ENCODE measurements at places on chromosomes 6 and 20.
A peak's percentile ranks its signal among the peaks of the same experiment; 100 is the strongest.

DNA sequence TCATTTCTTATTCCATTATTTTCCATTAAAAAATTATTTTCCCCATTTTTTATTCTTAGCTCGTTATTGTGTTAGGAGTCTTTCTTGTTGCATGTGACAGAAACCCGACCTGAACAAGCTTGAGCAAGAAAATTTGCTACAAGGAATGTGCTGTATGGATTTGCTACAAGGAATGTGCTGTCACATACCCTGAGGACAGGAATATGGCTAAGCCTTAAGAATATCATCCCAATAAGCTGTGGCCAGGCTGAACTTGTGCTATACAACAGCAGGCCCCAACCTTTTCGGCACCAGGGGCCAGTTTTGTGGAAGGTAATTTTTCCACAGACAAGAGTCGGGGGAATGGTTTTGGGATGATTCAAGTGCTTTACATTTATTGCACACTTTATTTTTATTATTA lies 114.0 kb downstream of the TRMT11 start:
- DNase-seq, result no peak

GRCh38 chr6:44021589-44022295 lies 105.5 kb downstream of the MRPL14 start:
- DNase-seq, result no peak

DNA sequence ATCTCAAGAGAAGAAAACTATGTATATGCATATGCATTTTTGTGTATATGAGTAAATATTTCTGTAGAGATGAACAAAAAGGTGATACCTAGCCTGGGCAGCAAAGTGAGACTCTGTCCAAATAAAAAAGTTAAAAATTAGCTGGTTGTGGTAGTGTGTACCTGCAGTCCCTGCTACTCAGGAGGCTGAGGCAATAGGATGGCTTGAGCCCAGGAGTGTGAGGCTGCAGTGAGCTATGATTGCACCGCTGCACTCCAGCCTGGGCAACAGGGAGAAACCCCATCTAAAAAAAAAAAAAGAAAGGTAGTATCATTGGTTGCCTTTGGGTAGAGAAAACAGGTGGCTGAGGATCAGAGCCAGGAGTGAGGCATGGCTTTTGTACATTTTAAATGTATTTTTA lies 50.9 kb downstream of the KLHL31 start:
- no peak for DNase-seq

DNA sequence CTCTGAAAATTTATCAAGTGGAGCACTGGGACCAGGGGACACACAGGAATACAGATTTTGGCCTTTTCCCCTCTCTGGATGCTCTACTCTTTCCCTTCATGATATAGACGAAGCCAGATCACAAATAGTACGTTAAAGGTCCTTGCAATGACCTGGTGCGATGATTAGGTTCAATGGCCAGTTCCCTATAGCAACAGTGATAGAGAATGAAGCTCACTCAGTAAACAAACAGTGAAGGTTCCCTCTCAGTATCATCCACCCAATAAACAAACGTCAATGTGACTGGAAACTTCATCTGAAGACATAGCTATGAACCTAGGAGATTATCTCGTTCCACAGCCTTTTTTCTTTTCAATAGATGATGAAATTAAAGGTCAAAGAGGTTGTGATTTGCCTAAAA lies 596.2 kb downstream of the KIF16B start:
- no peak for DNase-seq

GRCh38 chr6:441126-441920 lies 49.8 kb downstream of the IRF4 start:
- no peak for DNase-seq

- DNase-seq, result no peak
These were observed 595 bp downstream of the REM1 start for GRCh38 chr20:31475472-31476293.

- DNase-seq, result no peak
These were observed 85.7 kb downstream of the GJA1 start for GRCh38 chr6:121521164-121521555.

- DNase-seq, result no peak
These were observed 28.6 kb upstream of the FAM50B start for GRCh38 chr6:3820563-3820962.

GRCh38 chr20:16005021-16005914 lies 568.0 kb downstream of the KIF16B start:
- DNase-seq, result no peak

- DNase-seq, result no peak
These were observed 237.2 kb upstream of the BMP2 start for GRCh38 chr20:6530254-6530653.

DNA sequence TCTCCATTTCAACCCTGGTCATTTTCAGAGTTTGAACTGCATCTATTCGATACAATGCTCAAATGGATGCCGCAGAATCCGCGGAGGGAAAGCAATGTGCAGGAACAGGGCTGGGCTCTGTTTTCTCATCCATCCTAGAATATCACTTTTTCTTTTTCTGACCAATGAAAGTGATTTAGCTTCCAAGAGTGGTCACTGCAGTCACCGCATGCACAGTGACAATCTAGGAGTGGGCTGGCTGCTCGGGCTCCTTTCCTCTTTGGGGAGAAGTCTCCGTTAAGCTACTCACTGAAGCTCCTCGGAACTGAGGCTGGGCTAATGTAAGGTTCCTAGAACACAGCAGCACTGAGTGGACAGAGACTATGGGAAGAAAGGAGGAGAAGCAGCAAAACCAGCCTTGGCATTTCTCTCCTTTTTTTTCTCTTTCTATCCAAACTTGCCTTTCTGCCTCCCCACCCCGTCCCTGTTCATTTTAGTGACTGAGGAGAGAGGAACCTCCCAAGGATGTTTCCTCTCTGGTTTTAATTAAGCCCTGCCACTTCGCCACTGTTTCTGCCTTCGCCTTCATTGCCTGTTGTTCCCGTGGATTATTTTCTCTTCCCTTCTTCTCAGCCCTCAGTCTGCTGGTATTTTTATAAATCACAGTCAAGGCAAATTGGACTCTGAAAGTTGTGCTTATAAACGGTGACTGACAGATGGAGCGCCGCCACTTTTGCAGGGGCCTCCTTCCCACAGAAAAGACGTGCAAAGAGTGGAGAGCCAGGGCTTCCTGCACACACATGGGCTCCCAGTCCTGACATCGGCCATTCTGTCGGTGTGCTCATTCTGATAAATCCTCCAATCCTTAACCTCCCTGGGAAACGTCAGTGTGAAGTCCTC lies 41.1 kb downstream of the RAMACL start:
- DNase-seq, result no peak

- no peak for DNase-seq
These were observed 210.4 kb upstream of the PHACTR1 start for GRCh38 chr6:12506159-12506558.

DNA sequence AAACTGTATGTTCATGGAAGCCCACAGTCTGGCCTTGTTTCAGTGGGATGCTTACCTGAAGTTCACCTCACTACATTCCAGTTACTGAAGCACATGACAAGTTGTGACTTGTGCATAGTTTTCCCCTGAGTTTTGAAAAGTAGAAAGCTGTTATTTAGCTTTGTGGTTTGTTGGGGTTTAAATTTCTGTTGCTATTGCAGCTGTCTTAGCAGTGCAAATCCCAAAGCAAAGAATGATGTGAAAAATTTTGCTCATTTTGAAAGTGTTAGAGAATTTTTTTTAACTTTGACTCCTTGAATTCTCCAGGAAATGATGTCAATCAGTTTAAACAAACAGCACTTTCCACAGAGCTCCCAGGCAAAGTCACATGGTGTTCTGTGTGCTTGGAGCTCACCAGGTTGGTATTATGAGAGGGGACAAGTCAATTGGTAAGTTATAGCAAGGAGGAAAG lies 268.4 kb downstream of the ADGRG6 start:
- DNase-seq, result no peak

DNA sequence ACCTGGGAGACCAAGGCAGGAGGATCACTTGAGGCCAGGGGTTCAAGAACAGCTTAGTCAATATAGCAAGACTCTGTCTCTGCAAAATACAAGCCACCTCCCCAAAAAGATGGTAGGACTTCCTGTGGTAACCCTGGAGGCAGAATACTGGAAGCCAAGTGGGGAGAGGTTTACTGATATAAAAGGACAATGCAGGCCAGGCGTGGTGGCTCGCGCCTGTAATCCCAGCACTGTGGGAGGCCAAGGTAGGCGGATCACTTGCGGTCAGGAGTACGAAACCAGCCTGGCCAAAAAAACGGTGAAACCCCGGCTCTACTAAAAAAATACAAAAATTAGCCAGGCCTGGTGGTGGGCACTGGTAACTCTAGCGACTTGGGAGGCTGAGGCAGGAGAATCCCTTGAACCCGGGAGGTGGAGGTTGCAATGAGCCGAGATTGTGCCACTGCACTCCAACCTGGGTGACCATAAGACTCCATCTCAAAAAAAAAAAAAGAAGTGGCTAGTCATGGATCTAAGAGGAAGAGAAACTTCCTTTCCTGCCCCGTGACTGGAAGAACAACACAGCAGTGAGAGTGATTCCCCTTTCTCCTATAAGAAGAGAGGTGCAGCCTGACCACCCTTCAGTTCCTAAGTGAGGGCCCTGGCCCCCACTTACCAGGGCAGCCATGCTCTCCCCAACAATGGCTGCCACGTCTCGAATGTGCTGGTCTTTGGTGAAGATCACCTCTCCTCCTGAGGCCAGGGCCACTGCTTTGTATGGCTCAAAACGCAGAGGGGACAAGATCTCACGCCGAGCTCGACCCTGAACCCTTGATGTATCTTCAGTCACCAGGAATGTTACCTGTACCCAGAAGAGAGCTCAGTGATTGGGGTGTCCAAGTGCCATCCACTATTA lies 6.2 kb downstream of the SAPCD1 start:
- DNase-seq, result no peak

DNA sequence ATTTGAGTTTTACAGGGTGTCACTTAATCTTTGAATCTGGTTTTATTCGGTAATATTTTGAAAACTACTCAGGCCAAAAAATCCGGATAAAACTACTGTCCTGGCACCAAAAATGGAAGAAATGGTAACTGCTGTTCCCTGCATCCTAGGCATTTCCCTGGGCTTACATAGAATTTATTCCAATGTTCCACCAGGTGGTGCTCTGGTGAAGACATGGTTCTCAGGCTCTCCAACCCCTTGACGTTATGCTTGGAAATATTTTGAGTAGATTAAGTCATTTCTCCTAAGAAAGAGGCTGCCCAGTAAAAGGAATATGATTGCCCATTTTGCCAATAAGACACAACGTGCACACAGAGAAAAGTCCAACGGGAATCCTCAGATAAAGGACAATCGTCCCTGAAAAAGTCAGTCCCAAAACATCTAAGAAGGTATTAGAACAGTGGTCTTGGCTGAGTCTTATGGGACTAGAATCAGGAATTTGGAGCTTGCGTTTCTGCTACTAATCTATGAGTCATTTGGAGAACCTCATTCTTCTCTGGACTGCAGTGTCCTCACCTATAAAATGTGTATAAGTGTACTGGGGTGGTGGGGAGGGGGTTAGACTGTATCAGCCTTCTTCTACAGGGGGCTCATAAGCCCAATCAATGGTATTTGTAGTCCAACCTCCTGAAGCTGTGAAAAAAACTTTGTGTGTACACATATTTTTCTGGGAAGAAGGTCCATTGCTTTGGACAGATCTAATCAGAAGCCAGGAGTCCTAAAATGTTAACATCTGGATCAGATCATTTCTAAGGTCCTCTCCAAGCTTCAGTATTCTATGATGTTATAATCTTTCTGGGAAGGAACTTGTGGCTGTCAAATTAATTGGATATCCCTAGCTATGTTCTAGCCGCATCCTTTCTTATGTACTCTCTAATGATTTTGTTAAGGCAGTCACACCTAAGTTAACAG lies 131.0 kb upstream of the BMP2 start:
- peak; percentile 34 for DNase-seq

DNA sequence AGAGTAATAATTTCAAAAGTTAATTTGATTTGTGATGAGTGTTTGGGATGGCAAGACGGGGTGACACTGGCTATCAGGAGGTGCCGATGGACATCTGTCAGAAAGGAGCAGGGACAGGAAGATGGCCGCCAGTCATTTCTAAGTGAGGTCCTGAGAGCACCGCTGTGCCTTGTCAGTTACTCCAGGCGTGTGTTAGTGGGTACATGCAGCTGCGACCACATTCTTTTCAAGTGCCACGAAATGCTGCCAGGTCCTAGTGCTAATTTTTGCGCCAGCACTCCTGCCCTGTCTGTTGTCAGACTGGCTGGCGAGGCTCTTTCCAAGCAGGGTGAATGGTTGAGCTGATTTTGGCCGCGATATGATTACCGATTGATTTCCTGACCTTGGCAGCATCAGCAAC lies 64.6 kb upstream of the INSM1 start:
- DNase-seq, result no peak

DNA sequence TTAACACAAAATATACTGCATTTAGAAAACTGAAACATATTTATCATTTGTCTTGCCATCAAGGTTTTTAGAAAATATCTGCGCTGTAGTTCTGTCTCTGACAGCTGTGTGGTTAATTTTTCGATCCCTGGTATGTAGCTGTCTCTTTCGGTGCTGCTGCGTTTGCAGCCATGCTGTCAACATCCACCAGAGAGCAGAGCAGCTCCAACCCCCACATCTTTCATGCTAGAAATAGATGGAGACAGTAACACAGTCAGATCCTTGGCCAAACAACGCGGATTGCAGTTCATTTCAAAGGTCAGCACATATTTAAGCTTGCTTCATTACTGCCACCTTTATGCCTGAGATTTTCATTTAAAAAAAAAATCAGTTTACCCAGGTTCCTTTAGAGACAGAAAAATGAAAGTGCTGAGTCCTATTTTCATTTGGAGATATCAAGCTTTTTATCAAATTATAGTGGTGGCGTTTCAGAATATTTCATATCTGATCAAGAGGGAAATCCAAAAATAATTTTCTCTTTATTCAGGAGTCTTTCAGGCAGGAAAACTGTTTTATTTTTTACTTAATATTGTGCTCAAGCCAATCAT lies 157.7 kb upstream of the MMS22L start:
- peak; percentile 57 for DNase-seq

DNA sequence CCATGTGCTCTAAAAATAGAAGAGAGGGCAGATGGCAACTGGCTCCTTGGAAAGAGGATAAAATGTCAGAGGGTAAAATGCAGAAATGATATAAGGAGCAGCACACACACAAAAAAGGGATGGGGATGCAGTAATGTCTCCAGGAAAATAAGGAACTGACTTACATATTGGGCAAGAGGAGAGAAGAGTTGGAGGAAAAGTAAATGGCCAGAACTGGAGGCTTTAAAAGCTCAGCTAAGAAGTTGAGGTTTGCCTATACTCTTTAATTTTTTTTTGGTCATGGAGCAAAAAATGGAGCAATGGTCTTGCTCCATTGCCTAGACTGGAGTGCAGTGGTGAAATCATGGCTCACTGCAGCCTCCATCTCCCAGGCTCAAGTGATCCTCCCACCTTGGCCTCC lies 93.7 kb downstream of the SULF2 start:
- no peak for DNase-seq

GRCh38 chr20:50538276-50538675 lies 28.1 kb downstream of the PTPN1 start:
- no peak for DNase-seq

GRCh38 chr20:41248368-41249024 lies 69.0 kb downstream of the ZHX3 start:
- no peak for DNase-seq

All from NCI-H526 treated with DMSO at 0.1 percent for 48 hours (cell line).